SK-MEL-5 (cell line): ENCODE measurements at places on chromosomes 1 and 21.
A peak's percentile ranks its signal among the peaks of the same experiment; 100 is the strongest.

GRCh38 chr1:30149226-30149625 is 574.2 kb downstream of the MATN1 start:
- no peak for DNase-seq

DNA sequence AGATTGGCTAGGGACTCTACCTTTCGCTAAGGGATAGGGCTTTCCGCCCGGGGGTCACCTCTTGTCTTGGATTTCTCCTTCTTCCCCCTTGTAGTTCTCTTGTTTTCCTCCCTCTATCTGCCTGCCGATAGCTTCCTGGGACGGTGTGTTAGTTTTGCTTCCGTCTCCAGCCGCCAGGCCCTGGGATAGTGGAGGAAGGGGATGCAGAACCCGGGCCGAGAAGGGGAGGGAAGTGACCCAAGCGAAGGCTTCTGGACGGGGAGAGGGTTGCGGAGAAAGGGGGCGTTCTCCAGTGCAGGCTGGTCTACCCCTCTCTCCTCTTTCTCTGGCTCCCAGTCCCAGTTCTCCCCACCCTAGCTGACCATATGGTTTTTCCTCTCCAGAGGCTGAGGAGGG is 871 bp downstream of the TUFT1 start:
- no peak for DNase-seq

DNA sequence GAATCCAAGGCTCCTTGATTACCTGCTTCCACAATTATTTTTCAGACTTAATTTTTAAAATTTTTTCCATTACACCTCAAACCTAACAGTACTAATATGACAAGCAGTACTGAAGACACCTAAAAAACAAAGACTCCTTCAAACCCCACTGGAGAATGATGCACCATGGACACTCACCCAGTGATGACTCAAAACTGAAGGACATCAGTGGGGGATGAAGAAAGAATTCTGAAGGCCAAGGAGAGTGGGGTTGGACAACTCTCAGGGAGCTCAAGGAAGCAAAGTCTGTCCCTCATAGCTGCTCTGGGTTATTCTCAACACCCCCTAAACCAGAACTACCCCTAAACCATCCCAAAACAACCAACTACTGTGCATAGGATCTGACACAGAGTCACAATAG is 2.4 kb upstream of the ARHGAP29 start:
- DNase-seq, result no peak

GRCh38 chr1:3640121-3640837 is 9.6 kb downstream of the WRAP73 start:
- DNase-seq, result no peak

DNA sequence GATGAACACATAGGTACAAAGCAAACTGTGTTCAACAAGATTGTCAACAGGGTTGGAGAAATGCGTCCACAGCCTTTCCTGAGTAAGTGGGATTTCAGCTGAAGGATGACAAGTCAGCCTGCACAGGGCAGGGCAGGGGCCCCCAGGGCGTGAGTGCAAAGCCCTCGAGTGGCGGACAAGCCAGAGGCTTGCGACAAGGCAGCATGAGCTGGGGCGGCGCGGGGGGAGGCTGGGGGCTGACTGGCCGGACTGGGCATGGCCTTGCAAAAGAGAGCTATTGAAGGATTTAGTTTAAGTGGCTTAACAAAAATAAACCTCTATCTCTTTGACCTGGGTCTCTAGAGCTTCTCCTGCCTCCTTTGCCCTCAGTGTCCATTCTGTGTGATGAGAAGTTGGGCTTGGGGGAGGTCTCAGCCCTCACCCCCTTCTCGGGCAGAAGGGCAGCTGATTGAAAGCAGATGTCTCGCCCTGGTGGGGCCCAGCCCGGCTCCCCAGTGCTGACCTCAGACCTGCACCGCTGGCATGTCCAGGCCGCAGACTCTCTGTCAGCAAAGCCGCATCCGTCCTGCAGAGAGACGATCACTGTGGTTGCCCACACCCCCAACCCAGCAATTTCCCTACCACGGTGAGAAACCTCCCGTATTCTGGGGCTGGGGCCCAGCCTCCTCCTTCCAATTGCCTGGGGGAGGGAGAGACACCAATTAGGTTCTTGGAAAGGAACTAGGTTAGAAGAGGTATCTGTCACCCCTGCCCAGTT is 24.3 kb upstream of the EPS8L3 start:
- DNase-seq, result no peak

GRCh38 chr1:178934546-178934945 is 63.7 kb upstream of the ANGPTL1 start:
- DNase-seq, result no peak

DNA sequence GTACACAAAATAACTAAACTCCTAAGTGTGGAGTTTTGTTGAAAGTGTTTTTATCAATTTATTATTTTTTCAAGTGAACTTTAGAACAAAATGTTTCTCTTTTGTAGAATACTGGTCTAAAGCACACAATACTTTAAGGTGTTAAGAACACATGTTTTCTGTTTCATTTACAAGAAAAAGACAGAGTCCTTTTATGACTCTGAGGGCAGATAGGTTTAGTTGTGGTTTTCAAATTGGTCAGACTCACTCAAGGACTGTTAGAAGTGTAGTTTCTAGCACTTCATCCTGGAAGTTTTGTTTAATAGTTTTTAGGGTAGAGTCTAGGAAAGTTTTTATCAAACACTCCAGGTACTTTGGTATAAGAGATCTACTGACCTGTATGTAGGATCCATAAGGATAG is 376.5 kb downstream of the LRRIQ3 start:
- DNase-seq, result no peak

- DNase-seq, result no peak
Measured at GRCh38 chr1:53890522-53890941, 935 bp upstream of the YIPF1 start.

DNA sequence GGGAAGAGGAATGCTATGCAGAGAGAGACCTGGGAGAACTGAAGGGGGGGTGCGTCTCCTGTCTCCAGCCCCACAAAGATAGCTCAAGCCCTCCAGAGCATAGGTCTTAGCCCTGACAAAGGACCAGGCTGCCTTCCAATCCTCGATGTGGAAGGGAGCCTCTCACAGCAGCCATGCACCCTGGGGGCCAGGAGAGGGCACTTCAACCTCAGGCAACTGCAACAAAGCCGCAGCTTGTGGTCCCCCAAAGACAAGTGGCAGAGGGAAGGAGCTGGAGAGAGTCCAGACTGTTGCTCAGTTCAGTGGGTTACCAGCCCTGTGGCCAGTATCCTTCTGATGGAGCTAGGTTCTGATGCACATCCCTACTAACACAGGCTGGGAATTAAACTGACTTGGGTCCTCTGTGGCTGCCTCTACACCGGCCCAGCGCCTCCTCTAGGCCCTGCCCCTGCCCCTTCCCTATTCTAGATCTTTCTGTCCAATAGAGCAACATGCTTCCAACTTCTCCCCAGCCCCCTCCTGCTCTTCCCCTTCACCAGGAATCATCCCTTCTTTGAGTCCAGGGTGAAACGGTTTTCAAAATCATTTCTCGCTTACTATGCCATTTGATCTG is 100.7 kb upstream of the SPATA6 start:
- DNase-seq, result peak; percentile 72

GRCh38 chr1:35367914-35368313 is 99.4 kb downstream of the ZMYM4 start:
- DNase-seq, result no peak
